ENCODE measurements at places on chromosomes 7 and 10.

DNA sequence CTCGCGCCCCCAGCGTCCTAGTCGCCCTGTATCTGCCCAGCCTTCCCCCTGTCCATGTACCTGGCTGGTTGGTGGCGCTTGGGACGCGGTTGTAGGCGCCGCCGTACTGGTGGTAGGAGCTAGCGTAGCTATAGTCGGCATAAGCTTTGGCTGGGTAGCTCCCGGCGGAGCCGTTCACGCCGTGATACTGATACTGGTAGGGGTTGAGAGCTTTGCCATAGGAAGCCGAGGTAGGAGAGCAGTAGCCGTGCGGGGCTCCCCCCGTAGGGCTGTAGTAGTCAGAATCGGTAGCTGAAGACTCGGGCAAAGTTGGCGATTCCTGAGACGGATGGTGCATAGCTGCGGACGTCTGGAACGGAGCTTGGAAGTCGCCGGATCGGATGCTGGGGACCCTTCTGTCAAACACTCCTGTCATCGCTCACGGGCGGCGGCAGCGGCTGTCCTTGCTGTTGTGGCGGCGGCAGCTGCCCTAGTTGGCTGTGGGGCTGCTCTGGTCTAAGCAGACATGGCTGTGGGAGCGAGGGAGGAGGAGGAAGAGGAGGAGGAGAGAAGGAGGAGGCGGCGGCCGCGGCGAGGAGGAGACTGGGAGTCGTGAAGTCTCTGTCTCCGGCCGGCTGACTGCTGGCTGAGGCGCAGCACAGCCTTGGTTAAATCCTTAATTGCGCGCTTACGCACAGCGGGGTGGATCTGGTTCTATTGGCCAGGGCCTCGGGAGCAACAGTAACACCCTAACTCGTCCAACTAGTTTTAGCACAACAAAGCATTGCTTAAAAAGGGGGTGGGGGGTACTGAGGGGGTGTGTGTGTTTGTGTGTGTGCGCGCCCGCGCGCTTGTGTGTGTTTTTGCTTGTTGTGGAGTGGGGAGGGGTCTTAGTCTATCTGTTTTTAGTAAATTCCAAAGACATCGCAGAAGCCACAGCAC, at the start of gene DLX5:
TSS of gene DLX5 (minus strand) at position 623 of the 921 bp plus-strand sequence. CDS start at position 415, 208 bp downstream.
- no peak for DNase-seq

GRCh38 chr10:5977471-5978229, at the start of gene IL15RA:
Gene IL15RA (minus strand): TSS chr10:5977543. CDS start chr10:5977492, 51 bp downstream.
- DNase-seq: no peak

GRCh38 chr10:97032624-97033023, 153.1 kb downstream of the SLIT1 start:
- no peak for DNase-seq

DNA sequence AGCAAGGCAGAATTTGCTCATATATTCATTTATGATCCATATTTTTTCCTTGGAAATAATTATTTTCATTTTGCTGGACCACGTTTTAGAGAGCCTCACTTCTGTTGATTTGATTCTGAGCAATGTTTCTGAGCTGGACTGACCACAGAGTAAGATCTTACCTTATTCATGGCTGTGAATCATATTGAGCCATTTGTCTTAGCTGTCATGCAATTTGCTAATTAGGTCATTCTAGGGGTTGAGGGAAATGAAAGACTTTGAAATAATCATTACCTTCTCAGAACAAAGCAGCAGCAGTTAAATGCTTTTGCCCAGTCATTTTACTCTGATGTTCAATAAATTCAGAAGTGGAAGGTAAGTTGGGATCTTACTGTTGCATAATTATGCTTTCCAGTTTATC, 251.4 kb downstream of the SDK1 start:
- no peak for DNase-seq

- peak; percentile 83 for DNase-seq
Measured at GRCh38 chr7:48938539-48939295, 14.4 kb downstream of the CDC14C start.

GRCh38 chr7:27146491-27147198, 929 bp downstream of the HOXA6 start:
- no peak for DNase-seq

- DNase-seq: peak; percentile 38
Measured at GRCh38 chr7:106775552-106775936, 89.5 kb upstream of the PIK3CG start.

GRCh38 chr7:42167631-42168236, 69.3 kb downstream of the GLI3 start:
- no peak for DNase-seq

- no peak for DNase-seq
Measured at GRCh38 chr10:118278649-118279048, 63.5 kb downstream of the FAM204A start.

DNA sequence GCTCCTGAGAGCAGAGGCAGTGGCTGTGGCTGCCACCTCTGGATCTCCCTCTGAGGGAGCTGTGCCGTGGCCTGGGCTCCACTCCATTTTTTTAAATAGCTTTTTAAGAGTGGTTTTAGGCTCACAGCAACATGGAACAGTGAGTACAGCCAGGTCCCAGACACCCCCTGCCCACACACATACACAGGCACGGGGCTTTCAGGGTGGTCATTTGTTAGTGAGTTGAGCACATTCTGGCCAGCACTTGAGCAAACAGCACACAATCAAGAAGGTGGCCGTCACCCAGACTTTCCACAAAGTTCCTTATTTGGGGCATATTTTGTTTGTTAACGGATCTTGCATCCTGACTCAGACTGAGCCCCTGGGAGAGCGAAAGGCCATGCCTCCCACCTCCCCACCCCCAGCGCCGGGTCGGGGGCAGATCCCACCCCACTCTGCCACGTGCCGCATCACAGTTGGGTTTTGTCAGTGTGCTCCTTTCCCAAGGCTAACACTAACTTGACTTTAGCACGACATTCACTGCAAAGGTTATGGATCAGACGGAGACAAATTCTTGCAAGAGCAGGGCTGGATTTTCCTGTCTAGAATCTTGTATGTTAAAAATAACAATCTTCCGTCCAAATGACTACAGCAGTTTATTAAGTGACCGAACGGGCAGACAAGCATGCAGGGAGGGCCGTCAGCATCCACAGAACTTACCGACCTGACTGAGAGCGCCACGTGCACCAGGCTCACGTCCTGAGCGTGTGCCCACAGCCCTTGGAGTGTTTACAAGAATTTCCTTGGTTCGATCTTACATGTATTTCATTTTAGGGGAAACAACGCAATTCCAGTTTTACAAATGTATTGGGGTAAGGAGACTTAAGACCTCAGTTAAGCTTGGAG, 156.5 kb upstream of the NPS start:
- no peak for DNase-seq

DNA sequence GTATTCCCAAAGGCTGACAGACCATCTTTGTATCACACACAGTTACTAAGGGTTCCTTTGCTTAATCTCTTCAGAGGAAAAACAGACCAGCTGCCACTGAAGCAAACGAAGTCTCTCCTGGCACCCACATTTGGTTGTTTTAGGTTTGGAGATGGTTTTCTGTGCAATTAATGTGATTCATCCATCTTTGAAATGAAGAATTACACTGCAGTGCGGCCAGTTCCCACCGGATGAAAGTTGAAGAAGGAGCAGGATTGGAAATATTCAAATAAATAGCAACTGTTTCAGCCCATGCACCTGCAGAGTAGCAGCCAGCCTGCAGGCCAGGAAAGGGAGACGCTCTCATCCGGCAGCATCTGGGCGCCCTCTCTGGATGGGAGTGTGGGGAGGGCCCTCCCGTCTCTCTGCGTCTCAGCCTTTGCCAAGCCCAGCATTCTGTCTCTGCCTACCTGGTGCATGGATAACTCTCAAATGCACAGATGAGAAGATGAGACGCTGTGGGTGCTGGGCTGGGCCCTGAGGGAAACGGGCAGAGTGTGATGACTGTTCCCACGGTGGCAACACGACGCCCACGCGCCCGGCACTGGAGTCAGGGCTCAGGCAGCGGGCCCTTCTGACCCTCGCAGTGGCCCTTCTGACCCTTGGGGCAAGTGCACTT, 214.0 kb downstream of the PTPRN2 start:
- DNase-seq: no peak

- peak; percentile 56 for DNase-seq
Measured at GRCh38 chr10:80509403-80510161, 28.1 kb upstream of the SH2D4B start.

DNA sequence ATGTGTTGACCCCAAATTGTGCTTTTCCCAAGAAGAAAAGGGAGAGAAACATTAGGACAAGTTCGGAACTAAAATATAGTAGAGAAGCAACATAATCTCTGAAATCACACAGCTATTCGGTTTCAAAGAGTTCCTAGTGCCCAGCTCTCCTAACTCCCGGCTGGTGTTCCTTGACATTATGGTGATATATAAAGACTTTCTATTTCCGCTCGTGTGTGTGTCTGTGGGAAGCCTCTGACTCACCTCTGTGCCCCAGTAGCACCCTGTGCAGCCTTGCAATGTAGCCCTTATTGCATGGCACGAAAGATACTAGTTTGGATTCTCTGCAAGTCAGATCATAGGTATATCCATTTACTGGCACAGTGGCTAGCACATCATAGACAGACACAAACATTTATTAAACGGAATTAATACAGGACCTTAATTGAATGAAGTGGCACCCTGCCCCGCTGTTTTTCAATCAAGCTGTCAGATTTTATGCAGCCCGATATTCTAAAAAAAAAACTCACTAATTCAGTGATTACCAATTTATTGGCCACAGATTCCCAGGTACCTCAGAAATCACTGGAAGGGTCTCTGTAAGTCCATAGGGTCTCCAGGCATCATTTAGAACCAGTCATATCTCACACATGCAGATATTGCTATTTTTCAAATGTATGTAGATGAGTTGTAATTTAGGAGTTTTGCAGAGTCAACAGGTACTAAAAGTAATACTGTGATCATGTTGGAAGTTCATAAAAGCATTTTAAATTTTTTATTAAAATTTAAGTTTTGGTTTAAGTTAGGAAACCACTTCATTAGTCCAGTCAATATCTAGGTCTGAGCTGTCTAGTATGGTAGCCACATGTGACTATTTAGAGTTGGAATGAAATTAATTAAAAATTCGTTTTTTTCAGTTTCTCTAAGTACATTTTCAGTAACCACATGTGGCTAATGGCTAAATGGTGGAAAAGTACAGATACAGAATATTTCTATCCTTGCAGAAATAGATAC, 43.3 kb downstream of the SFTPD start:
- DNase-seq: no peak
